ENCODE measurements at places on chromosomes 12 and 14.
A peak's percentile ranks its signal among the peaks of the same experiment; 100 is the strongest.

- DNase-seq: no peak
These were observed 182.2 kb upstream of the FBXO33 start for GRCh38 chr14:39614297-39614923.

- no peak for DNase-seq
These were observed 240.9 kb downstream of the FBXL14 start for GRCh38 chr12:1353451-1353850.

DNA sequence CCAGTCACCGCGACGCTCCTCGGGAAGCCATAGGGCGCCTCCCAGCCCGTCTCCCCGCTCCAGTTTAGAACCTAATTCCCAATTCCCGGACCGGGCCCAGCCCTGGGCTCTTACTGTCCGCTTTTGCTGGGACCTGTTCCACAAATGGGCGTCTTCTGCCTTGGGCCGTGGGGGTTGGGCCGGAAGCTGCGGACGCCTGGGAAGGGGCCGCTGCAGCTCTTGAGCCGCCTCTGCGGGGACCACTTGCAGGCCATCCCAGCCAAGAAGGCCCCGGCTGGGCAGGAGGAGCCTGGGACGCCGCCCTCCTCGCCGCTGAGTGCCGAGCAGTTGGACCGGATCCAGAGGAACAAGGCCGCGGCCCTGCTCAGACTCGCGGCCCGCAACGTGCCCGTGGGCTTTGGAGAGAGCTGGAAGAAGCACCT, 797 bp downstream of the UNG start:
- no peak for DNase-seq

- DNase-seq: no peak
These were observed 881.3 kb upstream of the ATXN7L3B start for GRCh38 chr12:73656375-73656774.

DNA sequence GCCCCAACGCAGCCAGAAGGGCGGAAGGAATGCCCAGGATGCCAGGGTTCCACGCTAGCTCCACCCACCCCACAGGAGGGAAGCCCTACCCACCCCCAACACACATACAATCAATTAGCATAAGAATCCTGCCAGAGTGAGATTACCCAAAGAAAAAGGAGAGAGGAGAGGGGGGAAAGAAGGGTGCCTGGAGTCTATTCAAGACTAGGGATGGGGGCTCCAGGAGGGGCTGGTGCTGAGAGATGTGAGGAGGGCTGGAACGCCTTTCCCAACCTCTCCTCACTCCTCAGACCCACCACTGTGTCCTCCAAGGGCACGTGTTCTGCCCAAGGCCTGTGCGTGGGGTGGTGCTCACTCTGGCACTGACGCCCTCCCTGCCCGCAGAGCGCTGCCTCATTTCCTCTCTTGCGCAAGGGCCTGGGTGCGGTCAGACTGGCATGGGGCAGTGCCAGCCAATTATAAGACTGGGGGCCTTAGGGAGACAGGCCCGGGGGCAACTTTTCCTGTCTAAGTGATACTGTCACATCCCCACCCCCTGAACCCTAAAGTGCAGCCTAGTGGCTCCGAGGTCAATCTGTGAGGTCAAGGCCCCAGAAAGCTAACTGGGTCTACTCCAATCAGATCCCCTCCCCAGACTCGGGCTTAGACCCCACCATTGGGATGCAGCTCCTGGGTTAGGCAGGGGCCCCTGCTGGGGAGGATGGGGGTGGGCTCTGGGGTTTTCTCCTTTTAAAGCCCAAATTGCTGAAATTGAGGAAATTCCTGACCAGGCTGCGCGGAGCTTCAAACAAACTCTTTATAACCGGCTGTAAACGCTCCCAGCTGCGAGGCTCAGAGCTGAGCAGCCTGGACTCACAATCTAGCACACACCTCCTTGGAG, 10.2 kb upstream of the ITGB7 start:
- DNase-seq: peak; percentile 49

DNA sequence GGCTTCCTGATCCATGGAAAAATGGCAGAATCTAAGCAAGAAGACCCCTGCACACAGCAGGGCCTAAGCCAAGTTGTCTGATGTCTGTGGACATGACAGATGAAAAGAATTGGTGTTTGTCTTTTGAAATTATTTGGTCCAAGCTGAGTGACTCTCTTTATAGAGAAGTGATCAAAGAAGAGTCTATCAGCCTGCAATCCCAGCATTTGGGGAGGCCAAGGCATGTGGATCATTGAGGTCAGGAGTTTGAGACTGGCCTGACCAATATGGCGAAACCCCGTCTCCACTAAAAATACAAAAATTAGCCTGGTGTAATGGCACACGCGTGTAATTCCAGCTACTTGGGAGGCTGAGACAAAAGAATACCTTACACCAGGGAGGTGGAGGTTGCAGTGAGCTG, 64.8 kb upstream of the TUNAR start:
- no peak for DNase-seq

- DNase-seq: no peak
These were observed 26.3 kb downstream of the EML1 start for GRCh38 chr14:99819514-99819913.

DNA sequence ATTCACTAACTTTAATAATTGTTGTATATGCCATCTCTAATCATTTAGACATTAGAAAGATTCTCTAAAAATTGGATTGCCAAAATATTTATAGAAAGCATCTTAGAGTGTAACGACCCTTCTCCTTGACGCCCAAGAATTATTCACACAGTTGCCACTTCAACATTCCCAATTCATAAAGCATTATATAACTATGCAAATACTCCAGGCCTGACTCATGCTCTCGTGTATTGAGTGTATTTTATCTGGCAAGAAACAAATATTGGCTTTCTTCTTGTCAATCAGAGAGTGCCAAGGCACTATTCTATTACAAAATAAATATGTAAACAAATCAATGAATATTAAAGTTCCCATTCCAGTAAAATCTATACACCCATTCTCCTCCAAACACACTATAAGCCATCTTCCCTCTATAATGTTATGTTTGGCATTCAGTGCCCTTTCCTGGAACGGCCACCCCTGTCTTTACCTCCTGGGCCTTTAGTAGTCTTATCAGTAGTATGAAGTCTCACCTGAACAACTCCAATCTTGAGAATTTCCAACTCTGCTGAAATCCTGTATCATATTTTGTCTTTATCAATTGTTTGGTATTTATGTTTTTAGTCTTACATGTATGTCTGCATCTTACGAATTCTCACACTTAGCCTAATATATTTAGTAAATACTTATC, 182.6 kb downstream of the PIK3C2G start:
- DNase-seq: no peak

- no peak for DNase-seq
These were observed 34.5 kb downstream of the TSPAN11 start for GRCh38 chr12:30961030-30961429.

- no peak for DNase-seq
These were observed 6.1 kb downstream of the SDR39U1 start for GRCh38 chr14:24436355-24437019.

DNA sequence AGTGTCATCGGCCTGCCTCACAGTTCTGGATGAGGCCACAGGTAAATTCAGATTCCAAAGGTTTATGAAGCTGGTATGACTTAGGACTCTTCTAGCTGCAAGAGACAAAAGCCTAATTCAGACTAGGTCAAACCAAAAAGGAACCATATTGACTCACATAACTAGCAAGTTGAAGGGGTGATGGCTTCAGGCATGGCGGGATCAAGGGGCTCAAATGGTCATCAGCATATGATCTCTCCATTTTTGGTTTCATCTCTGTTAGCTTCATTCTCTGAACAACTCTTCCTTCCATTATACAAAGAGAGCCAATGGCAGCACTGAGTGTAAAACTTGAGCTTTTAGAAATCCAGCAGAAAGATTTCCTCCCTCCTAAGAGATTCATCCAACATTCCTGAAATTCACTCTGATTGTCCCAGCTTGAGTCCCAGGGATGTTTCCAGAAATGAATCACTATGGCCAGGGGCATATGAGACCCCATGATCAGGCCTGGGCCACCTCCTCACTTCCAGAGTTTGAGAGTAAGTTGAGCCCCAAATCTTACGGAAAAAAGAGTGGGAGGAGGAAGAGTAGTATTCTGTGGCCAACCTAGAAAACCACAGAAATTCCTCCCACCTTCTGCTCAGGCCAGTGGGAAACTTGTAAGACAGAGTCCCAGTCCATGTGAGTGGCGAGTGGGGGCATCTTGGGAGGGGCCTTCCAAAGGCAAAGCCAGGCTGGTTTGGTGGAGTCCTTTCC, 2.0 kb upstream of the MAP1LC3B2 start:
- no peak for DNase-seq

GRCh38 chr12:92938018-92938417, 8.9 kb upstream of the EEA1 start:
- DNase-seq: no peak

Data from stimulated activated CD8-positive, alpha-beta memory T cell treated with anti-CD3 and anti-CD28 coated beads, Interleukin-4, amount 100 ng/mL, for 24 hours (primary cell).